SW 1271 (cell line): ENCODE measurements at places on chromosomes 11 and 22.

DNA sequence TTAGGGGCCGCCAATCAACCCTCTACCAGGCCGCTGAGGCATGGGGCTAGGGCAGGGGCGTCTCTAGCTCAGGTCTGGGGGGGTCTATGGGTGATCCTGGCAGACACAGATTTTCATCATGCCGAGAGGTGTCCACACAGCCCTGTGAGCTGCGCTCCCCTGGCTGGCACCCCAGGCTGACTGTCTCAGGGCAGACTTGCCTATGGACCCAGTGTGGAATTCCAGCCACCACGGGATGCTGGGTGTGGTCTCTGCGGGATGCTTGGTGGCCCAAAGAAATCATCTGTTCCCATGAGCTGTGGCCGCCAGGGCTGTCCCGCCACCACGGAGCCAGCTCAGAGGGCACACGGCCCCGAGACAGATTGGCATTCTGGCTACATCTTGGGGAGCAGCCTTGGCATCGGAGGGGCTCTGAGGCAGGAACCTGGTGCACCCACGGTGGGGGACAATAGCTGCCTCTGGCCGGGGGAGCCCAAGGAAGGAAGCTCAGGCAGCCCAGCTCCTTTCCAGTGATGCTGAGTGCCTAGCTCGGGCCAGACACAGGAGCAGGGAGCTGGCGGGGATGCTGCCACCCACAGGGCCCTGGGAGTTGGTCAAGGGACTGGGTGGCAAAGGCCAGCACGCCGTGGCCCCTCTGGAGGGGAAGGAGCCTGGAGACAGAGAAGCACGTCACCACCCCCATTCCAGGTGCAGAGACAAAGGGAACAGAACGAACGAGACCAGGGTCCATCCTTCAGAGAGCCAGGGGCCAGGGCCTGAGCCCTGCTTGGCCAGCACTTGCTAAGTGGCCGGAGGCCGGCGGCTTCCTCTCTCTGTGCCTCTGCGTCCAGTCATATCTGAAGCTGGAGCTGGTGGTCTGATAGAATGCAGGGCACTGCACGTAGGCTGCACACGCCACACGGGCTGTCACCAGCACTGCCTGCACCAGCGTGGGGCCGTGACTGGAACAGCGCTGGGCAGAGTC lies 64.4 kb upstream of the FGF3 start:
- DNase-seq = no peak

DNA sequence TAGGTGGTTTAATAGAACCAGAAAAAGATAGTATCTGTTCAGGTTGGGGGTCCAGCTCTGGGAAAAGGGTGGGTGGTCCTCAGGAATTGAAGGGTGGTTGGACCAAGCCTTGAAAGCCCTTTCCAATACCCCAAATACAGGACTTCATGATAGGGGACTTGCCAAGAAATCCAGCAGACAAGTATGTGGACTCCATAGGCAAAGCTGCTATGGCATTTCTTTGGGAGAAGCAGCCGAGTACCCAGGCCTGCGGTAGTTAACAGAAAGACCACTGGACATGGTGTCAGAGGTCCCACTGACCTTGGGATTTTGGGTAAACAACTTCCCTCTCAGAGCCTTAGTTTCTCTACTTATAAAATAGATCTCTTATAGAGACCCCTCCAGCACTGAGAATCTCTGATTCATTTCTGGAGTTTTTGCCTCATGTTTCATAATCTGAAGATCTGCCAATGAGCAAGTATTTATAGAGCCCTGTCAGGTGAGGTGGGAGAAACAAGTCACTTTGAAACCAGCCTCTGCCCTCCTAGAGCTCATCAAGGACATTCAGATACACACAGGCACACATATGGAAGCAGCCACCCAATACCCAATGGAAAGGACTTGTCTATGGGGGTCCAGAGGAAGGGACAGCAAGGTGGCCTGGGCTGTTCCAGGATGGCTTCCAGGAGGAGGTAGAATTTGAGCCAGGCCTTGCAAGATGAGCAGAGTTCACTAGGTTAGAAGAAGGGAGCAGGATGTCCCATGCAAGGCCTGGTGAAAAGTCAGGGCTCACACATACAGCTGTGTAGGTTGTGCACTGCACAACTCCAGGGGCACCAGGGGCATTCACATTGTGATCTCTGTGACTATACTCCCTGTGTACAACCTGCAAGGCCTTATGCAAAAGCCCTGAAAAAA lies 31.0 kb upstream of the ACCSL start:
- DNase-seq = no peak

DNA sequence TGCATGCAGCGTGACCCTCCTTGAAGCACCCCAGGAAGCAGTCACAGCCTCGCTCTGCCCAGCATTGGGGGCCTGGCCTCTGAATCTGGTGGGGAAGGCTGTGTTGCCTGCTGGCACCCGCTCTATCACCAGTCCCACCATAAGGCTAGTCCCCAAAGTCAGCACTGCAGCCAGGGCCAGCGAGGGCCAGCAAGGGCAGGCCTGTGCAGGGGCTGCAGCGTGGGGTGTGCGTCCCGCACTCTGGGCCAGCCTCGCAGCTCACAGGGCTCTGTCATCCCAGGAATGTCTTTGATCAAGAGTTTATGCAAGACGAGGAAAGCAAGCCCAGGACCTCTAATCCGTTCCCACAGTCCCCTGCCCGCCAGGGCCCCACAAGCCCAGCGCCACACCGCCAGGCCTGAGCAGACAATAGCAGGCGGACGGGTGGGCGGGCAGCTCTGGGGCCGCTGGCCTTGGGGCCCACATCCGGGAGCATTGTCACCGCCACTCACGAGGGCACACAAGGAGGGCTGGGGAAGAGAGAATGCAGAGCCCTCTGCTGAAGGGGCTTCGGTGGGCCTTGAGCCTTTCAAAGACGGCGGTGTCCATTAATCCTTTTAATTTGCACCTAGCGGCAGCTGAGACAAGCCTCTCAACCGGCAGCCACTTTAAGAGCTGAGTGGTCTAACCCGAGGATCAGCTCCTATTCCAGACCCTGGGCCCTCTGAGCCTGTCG lies 17.1 kb downstream of the LTO1 start:
- no peak for DNase-seq

GRCh38 chr11:47184711-47185304 lies 1.4 kb downstream of the PACSIN3 start:
- no peak for DNase-seq
